ENCODE measurements at places on chromosomes 16 and 17. TPM values are rescaled to one million over a fixed set of nuclear protein-coding genes. Genes with fewer than 3 reads are reported as not detected.

The HES7 gene
- polyA plus RNA-seq, result 0.15 TPM

The SLC6A2 gene
- polyA plus RNA-seq, result 0.06 TPM

The GPR139 gene
- not detected for polyA plus RNA-seq

The HLF gene
- polyA plus RNA-seq, result 12.7 TPM

The EPX gene
- polyA plus RNA-seq, result not detected

The MT1A gene
- polyA plus RNA-seq, result 10.3 TPM

The DBF4B gene
- polyA plus RNA-seq, result 4.5 TPM

The MT4 gene
- 1.3 TPM for polyA plus RNA-seq
